ENCODE measurements at places on chromosomes 2 and 18.

DNA sequence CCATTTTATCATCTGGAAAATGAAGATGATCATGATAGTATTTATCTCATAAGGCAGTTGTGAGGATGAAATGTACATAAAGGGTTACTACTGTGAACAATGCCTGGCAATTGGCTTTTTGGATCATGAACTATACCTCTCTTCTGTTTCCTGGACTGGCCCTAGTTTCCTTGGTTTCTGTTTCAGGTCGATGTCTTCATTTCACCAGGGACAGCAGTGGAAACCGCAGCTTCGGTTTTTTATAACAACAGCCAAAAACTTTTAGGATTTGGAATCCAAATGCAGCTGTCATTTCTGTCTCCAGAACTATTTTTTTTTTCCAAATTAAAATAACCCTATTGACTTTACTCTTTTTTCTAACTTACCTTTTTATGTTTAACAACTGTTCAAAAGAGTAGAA, 425.1 kb downstream of the RND3 start:
- DNase-seq = no peak

DNA sequence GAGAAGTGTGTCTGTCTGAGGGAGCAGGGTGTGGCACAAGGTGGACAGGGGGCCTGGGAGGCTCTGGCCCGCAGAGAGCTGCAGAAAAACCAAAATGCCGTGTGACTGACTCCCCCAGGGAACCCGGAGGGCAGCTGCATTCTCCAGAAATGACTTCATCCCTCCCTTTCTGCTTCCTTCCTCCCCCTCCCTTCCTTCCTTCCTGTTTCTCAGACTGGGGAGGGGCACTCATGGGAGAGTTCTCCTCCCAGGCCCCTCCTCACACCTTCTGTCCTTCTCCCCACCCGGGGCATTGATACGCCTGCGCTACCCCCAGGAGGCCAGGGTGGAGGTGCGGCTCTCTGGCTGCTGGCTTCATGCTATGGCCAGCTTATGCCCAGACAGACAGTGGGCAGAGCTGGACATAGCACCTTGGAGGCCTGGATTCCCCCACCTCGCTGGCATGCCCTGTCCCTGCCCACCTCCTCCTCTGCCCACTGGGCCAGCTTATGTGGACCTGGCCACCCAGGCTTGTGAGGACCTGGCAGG, 8.2 kb upstream of the GPR17 start:
- no peak for DNase-seq

DNA sequence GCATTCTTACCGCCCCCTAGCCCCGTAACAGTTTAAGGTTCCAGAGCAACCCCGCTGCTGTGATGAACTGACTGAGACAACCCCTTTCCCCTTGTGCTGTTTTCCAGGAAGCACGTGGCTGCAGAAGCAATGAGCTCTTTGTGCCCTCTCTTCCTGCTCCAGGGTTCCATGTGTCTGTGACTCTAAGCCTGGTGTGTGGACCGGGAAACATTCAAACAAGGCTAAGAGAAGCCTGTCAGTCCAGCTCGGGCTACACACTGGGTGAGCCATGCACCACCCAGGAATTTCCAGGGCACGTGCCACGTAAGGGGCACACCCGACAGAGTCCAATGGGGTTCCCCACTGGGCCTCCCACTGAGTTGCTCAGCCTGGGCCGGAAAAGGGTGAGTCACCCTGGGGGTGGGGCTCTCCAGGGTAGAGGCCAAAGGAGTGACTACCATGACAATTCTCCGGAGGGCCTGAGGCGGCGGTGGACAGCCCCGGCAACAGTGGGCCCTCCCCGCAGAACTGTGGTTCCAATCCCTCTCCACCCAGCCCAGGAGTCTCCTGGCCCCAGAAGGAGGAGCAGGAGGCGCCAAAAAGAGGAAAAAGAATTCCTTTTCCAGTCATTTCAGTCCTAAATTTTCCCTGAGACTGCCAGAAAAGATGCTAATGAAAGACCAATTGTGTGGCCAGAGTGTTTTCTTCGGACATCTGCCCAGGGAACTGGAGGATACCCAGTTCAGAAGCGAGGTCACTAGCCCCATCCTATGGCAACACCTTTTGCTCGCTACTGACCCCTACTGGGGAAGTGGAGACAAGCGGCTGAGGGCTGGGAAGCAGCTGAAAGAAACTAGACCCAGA, 157.8 kb upstream of the SLC1A4 start:
- no peak for DNase-seq

GRCh38 chr2:45505138-45505537, 105.9 kb downstream of the SRBD1 start:
- DNase-seq = no peak

GRCh38 chr2:30265052-30266015, 34.0 kb downstream of the LBH start:
- DNase-seq = no peak

Measured in NCI-H2107 (cell line).